Tibial nerve (tissue), 4 donors: ENCODE measurements at places on chromosomes 4 and X. TPM values are rescaled to one million over a fixed set of nuclear protein-coding genes. Genes with fewer than 3 reads are reported as not detected.

Gene KLHL34
- total RNA-seq = not detected

DNA sequence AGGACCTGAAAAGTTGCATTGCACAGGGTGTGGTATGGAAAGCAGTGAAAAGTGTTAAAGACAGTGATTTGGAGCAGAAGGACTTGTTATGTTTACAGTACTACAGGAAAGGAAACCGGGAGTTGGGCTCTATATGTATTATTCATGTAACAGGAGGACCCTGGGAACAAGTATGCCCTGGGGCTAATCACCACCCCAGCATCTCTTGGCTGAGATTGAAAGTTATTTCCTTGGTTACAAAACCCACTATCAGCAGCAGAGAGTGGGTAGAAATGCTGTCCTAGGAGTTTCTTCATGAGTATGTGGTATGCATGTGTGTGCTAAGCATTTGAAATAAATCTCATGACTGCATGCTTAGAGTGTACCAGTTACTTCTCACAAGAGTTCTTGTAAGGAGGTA is 46.9 kb downstream of the STK32B start:
- no peaks in the 10 kb centered on the region for H3K27me3 ChIP-seq
- no peaks in the 10 kb centered on the region for H3K4me1 ChIP-seq
- no peak overlapping the region for H3K27ac ChIP-seq

- no peak for DNase-seq
- H3K4me1 ChIP-seq = no peaks in the 10 kb centered on the region
- no peak overlapping the region for H3K27ac ChIP-seq
- H3K36me3 ChIP-seq = no peaks in the 10 kb centered on the region
- H3K4me3 ChIP-seq = no peak overlapping the region
Observed at GRCh38 chrX:146186540-146186939, 368.9 kb downstream of the SLITRK2 start.

Gene KLHL13
- 3.5 TPM for total RNA-seq

Gene KIAA0232
- 50.4 TPM for total RNA-seq

DNA sequence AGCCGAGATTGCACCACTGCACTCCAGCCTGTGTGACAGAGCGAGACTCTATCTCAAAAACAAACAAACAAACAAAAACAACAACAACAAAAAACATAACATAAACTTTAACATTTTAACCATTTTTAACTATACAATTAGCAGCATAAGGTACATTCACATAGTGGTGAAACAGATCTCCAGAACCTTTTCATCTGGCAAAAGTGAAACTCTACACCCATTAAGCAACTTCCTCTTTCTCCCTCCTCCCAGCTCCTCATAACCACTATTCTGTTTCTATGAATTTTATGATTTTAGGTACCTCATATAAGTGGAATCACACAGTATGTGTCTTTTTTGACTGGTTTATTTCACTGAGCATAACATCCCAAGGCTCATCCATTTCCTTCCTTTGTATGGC is 103.6 kb downstream of the FAM13A start:
- no peaks in the 10 kb centered on the region for H3K4me1 ChIP-seq
- H3K4me3 ChIP-seq = no peak overlapping the region
- H3K36me3 ChIP-seq = no peaks in the 10 kb centered on the region
- no peak overlapping the region for H3K27ac ChIP-seq
- no peak for DNase-seq
- H3K27me3 ChIP-seq = no peaks in the 10 kb centered on the region

Gene SORBS2
- 45.3 TPM for total RNA-seq
